ENCODE measurements at places on chromosomes 4 and X.

DNA sequence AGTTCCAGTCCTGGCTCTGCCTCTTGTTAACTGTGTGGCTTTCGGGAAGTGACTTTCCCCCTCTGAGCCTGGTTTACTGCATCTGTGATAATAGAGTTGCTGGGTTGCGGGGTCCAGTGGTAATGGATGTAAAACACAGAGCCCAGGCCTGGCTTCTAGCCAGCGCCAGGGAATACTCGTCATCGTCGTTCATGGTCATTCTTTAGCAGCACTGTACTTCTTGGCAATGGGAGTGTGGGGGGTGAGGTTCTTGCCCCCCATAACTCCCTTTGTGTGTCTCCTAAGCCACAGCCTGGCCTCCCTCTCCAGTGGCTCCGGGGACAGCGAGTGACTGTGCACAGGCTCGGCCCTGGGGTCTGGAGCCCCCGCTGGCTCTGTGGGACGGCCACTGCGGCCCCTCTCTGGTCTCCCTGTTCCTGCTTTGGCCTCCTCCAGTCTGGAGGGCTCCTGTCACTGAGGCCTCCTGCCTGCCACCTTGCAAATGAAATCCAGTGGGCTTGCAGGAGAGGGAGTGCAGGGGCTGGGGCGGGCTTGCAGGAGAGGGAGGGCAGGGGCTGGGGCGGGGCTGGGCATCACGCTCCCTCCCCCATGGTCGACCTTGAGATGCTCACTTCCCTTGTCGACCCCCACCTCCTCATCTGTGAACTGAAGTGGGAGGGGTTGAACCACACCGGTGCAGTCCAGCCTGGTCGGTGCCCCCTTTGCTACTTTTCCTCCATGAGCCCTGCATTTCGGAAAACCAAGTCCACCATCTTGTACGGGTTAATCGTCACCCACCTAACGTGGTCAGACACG, 13.2 kb downstream of the PSAPL1 start:
- DNase-seq: no peak

- no peak for DNase-seq
Measured at GRCh38 chr4:14386196-14386595, 616.1 kb upstream of the CPEB2 start.

DNA sequence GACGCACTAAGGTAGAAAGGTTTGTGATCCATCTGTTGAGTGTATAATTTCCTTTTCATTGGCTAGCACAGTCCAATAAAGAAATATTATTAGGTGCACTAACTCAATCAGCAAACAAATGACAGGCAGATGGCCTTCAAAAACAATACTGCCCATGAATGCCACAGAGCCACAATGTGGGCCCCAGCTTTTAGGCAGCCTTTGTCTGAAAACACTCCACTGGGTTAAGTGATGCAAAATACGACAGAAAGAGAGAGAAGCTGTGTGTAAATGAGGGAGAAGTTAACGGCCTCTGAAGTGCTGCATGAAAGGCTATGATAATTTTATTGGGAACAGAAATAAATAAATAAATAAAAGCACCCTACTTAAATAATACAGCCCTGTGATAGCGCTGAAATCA, 274.6 kb downstream of the NKX6-1 start:
- DNase-seq: no peak

- no peak for DNase-seq
Measured at GRCh38 chr4:107468156-107468555, 251.9 kb downstream of the PAPSS1 start.

- no peak for DNase-seq
Measured at GRCh38 chrX:7191681-7192110, 43.7 kb upstream of the PUDP start.

DNA sequence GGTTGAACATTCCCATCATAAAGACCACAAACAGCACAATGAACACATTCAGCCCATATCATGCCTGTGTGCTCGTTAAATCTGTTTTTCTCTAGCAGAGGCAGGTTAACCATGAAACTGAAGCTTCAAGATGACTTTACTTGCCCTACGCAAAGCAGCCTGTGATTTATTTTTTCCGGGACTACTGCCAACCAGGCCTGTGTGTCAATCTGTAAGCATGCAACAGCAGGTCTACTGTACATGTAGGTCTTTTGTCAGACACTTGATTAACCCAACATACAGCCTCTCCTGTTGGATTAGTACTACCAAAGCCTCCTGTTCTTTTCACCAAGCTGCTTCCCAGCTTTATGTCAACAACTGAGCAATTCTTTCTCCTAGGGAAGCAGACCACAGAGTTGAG, 85.5 kb upstream of the ACSL1 start:
- DNase-seq: no peak

GRCh38 chrX:41085512-41085877, 250 bp downstream of the USP9X start:
- DNase-seq: peak; percentile 89

GRCh38 chrX:17414839-17415238, 39.8 kb downstream of the NHS start:
- DNase-seq: no peak

- no peak for DNase-seq
Measured at GRCh38 chr4:68257719-68258118, 12.2 kb upstream of the TMPRSS11B start.

GRCh38 chrX:38363046-38363445, 10.6 kb downstream of the OTC start:
- DNase-seq: no peak

Data from vagina (tissue), 2 donors.